ENCODE measurements at places on chromosomes 3 and 15.

- DNase-seq, result no peak
Observed at GRCh38 chr15:47507221-47507985, 209.9 kb upstream of the SEMA6D start.

DNA sequence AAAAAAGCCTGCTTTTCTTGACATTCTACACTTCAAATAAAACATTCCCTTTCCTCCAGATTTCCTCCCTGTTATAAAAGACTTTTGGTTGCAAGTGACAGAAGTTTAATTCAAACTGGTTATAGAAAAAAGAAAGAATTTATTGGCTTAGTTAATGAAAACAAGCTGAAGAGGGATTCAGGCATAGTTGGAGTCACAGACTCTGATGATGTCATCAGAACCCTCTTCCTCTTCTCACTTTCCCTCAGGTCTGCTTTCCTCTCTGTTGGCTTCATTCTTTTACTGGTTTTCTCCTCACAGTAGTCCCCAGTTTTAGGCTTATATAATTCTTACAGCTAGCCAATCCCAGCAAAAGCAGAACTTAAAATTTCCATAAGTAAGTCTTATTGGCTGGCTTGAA lies 32.0 kb upstream of the MBNL1 start:
- DNase-seq, result no peak

GRCh38 chr3:8464668-8465067 lies 37.0 kb upstream of the LMCD1 start:
- DNase-seq, result no peak

DNA sequence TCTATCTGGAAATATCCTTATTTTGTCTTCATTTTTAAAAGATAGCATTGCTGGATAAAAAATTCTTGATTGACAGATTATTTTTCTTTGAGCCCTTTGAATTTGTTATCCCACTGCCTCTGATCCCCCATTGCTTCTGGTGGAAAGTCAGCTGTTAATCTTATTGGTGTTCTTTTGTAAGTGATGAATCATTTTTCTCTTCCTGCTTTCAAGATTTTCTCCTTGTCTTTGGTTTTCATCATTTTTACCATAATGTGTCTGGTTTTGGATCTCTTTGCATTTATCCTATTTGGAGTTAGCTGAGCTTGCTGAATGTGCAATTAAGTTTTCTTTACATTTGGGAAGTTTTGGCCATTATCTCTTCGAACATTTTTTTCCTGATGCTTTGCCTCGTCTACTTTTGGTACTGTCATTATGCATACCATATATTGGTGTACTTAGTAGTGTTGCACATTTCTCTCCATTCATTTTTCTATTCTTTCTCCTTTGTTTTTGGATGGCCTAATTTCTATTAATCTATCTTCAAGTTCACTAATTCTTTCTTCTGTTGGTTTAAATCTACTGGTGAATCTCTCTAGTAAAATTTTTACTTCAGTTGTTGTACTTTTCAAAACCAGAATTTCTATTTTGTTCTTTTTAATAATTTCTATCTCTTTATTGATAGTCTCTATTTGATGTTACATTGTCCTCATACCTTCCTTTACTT lies 440.0 kb upstream of the PROK2 start:
- no peak for DNase-seq

DNA sequence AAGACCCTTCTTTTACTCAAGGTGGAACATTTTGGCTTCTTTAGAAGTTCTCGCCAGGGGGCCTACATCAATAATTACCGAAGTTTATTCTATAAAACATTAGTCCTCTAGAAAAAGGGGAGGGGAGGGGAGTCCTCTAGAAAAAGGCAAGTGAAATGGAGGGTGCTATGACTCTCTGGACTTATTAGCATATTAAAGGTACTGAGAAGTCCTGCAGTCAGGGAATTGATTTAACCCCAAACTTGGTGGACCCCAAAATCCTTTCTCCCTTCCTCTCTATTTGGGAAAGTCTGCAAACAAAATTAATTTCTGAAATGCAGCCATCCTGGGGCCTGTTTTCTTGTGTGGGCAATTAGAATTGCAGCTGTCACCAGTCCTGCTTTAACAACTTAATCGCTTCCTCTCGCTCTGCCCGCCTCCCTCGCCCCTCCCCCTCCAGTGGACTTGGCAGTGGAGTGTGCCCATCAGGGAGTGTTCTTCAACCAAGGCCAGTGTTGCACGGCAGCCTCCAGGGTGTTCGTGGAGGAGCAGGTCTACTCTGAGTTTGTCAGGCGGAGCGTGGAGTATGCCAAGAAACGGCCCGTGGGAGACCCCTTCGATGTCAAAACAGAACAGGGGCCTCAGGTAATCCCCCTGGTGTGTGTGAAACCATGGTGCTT lies 18.9 kb upstream of the LRRK1 start:
- DNase-seq, result no peak

GRCh38 chr15:33858836-33859235 lies 109.5 kb upstream of the CHRM5 start:
- DNase-seq, result no peak

DNA sequence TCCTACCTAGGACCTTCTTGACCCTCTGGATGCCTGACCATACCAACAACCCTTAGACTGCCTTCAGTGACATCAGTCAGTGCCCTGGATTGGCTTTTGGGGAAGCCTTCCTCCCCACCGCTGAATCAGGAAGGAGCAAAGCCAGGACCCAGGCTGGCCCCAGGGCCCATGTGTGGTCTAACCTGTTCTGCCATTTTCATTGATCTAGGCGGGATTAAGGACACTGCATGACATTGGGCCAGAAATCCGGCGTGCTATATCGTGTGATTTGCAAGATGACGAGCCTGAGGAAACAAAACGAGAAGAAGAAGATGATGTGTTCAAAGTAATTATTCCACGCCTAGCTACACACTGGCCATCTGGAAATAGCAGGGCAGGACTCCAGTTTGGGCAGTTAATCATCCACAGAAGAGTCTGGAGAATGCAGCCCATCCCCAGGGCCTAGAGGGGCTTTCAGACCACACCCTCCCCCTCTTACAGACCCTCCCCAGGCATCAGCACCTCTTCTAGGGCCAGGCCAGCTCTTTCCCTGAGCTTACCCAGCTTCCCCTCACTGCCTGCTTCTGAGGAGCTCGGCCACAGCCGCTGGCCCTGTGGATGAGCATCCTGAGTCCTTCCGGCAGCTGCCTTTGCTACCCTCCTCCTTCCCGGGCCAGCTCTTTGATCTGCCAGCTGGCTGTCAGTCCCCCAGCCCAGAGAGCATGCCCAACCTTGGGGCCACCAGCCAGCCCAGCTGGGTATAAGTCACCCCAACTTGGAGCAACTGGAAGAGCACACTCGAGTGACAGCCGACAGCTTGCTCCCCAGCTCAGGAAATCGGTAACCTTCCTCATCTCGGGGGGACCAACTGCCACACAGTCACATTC lies 45.9 kb downstream of the CHDH start:
- no peak for DNase-seq

DNA sequence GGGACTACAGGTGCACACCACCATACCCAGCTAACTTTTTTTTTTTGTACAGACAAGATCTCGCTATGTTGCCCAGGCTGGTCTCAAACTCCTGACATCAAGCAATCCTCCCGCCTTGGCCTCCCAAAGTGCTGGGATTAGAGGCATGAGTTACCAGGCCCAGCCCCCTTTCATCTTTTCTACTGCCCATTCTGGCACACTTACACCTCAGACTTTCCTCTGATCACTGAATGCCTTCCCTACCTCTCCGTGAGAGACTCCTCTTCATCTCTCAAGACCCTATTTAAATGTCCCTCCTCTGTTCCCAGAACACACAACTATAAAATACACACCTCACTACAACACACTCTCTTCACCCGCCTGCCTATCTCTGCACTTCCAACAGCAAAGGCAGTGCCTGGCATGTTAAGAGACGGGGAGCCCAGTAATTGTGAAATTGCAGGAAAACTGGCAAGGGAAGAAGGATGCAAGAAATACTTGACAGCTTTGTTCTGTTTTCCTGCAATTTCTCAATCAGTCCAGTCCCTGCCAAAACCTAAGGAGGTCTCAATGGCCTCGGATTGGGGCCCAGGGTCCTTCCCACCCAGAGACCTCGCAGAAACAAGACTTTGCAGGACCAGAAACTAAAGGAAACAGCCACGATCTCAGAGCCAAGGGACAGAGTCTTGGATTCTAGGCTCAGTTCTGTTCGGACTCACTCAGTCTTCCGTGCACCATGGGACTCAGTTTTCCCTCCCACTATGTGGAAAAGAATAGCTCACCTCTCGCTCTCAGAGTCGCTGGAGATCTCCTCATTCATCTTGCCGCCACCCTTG lies 849 bp downstream of the RRP9 start:
- no peak for DNase-seq

- no peak for DNase-seq
Observed at GRCh38 chr3:12797892-12798558, 1.5 kb downstream of the CAND2 start.

DNA sequence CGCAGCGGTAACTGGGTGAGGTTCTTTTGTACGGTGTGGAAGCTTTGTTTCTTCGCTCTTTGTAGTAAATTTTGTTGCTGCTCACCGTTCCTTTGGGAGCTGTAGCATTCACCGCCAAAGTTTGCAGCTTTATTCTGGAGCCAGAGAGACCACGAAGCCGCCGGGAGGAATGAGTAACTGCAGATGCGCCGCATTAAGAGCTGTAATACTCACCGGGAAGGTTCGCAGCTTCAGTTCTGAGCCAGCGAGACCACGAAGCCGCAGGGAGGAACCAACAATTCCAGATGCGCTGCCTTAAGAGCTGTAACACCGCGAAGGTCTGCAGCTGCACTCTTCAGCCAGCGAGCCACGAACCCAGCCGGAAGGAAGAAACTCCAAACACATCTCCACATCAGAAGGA lies 56.0 kb upstream of the DYNC1LI1 start:
- DNase-seq, result no peak

- DNase-seq, result no peak
Observed at GRCh38 chr3:54660714-54661132, 267.1 kb downstream of the LRTM1 start.

Measured in stimulated activated CD4-positive, alpha-beta T cell treated with anti-CD3 and anti-CD28 coated beads, Interleukin-1b, Interleukin-23, amount 100 ng/mL, for 1 hour (primary cell).